ENCODE measurements at places on chromosomes 4 and X.

- no peak for DNase-seq
Observed at GRCh38 chr4:81314196-81314896, 99.3 kb upstream of the PRKG2 start.

GRCh38 chr4:16516796-16517439, 290.6 kb upstream of the TAPT1 start:
- no peak for DNase-seq

DNA sequence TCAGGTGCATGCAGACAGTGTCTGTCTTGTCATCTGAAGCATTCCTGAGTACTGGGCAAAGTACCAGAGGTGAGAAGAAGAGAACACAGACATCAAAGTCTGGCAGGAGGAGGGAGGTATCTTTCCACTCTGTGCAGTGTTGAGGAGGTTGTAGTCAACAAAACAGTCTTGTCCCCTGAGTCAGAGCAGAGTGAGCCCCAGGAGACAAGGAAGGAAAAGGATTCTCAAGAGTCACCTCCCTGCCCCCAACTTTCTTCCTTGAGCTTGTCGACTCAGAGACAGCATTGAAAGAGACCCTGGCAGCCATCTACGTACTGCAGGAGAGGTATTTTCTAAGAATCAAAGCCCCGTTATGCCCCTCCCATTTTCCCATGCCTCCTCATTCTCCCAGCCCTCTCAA, 4.4 kb upstream of the SRPX start:
- no peak for DNase-seq

DNA sequence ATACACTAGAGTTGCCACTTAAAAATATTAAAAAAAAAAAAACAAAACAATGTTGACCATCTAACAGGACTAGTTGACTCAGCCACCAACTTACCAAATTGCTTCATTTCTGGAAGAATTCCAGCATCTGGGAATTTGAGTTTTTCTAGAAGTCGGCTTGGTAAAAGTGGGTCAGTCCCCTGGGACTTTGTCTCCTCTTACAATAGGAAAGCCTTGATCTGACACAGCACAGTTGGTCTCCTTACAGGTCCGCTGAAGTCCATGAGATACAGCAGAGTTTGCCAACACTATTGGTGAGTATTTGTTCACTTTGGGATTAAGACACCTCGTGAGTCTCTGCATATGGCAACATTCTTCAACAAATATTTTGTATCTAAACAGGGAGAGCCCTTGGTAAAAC, 18.2 kb upstream of the DDIT4L start:
- no peak for DNase-seq

DNA sequence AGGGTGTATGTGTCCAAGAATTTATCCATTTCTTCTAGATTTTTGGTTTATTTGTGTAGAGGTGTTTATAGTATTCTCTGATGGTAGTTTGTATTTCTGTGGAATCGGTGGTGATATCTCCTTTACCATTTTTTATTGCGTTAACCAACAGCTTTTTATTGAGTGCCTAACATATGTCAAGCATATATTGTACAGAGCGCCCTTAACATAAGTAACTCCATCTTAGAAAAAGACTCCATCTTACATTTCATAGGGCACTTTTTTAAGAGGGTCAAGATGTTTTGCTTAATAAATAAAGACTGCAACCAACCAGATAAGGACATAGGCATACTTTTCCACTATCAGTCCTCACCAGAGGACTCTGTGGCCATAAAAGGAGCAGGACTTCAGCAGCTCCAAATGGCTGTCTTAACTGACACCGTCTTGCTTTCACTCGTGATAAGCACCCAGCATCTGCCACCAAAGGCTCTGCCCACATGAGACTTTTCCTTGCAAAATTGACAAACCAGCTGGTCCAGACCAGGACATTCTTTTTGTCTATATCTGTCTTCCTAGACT, 75.0 kb downstream of the HS6ST2 start:
- DNase-seq = no peak

DNA sequence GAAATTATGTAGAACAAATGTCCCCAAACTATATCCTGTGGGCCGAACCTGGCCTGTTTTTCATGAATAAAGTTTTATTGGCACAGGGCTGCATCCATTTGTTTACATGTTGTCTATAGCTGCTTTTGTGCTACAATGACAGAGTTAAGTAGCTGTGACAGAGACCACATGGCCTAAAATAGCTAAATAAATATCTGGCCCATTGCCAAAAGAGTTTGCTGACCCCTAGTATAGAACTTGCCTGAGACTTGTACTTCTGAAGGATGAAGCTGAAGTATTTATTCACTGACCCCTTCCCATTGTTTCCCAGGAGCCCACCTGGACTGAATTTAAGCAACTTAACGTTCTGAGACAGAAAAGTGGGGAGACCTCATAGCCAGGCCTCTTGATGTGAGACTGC, 325.6 kb downstream of the FRMPD4 start:
- DNase-seq = no peak

GRCh38 chr4:123628288-123628687, 231.7 kb downstream of the SPRY1 start:
- DNase-seq = no peak

- no peak for DNase-seq
Observed at GRCh38 chr4:80608281-80608980, 272.9 kb downstream of the CFAP299 start.

DNA sequence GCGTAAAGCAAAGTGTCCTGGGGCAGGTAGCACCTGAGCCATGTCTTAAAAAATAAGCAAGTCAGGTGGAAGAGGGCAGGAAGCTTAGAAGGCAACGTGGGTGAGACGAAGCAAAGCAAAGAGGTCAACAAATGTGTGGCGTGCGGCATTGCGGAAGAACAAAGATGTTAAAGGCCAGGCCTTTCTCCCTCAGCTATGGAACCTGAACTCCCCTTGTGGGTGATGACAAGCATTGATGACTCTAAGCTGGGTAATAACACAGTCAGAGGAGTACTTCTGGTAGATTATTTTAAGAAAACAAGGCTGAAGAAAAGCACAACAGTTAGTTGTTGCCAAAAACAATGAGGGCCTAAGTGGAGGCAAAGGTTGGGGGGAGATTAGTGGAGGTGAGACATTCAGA, 29.0 kb upstream of the SORBS2 start:
- DNase-seq = no peak

DNA sequence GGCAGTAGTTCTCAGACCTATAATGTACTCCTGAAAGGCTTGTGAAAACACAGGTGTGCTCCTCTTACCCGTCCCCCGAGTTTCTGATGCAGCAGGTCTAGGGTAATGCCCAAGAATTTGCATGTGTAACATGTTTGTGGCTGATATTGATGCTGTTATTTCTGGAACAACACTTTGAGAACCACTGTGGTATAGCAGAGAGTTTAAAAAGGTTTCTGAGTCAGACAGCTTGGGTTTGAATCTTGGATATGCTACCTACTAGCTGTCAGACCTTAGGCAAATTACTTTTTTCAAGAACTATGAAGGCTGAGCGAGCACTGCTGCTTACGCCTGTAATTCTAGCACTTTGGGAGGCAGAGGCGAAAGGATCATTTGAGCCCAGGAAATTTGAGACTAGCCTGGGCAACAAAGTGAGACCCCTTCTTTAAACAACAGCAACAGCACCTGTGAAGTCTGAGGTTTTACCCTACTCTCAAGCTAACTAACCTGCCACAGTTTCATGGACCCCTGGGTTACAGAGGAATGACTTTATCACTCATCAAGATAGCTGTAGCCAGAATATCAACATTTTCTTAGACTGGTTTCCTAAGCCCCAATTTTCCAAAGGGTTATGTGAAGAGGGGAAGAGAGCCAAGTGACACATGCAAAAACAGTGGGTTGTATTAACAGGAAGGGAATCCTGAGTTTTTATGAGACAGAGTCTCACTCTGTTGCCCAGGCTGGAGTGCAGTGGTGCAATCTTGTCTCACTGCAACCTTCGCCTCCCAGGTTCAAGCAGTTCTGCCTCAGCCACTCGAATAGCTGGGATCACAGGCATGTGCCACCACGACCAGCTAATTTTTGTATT, 5.1 kb downstream of the AFF1 start:
- DNase-seq = no peak

- no peak for DNase-seq
Observed at GRCh38 chr4:185599553-185600243, 64.4 kb upstream of the PDLIM3 start.

DNA sequence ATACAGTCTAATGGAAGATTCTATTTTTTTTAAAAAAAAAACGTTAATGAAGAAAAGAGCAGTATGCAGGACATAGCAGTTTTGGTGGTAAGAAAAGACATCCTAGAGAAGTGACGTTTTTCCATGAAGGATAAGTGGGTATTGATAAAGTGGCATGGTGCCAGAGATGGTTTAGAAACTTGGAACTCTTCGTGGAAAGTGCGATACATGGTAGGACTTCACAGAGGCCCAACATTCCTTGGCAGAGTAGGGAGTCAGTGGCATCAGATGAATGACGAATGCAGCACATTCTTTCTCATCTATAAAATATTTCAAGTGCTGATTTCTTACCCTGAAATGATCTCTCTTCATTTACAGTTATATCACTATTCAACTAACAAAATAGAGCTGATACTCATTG, 298.7 kb downstream of the CCSER1 start:
- DNase-seq = no peak

- DNase-seq = no peak
Observed at GRCh38 chrX:129791336-129791735, 11.6 kb downstream of the SASH3 start.

Measured in stimulated activated CD4-positive, alpha-beta T cell treated with anti-CD3 and anti-CD28 coated beads, TNF-alpha, amount 100 ng/mL, for 4 hours (primary cell).